ENCODE measurements at places on chromosomes 4 and X.
A peak's percentile ranks its signal among the peaks of the same experiment; 100 is the strongest.

DNA sequence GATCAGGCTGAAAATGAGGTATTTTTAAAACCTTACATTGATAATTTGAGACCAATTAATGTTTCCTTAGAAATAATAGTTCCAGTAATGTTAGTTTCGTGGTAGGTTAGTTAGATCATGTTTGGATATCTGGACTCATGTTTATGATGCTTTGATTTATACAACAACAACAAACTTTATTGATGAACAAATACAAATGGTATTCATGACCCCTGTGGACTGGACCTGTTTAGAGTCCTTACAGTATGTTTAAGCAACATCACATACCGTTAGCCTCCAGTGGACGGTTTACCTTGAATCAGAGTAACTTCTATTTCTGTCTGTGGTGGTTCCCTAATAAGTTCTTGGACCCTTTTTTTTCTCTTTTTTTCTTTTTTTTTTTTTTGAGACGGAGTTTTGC lies 18.0 kb downstream of the ZRSR2 start:
- DNase-seq, result no peak

- DNase-seq, result no peak
Measured at GRCh38 chr4:159298502-159298901, 195.6 kb downstream of the RAPGEF2 start.

DNA sequence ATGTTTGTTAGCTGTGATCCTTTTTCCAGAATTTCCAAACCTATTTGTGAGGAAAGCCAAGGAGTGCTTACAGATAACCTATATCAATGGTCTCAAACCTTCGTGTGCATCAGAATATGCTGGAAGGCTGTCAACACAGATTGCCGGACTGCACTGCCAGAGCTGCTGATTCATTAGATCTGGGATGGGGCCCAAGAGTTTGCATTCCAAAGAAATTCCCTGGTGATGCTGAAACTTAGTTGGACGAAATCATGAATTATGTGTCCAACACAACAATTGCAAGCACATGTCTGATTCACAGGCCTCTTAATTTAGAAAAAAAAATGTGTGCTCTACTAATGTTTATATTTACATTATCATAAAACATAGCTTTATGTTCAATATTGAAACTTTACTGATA lies 544.0 kb upstream of the AMOT start:
- DNase-seq, result no peak

DNA sequence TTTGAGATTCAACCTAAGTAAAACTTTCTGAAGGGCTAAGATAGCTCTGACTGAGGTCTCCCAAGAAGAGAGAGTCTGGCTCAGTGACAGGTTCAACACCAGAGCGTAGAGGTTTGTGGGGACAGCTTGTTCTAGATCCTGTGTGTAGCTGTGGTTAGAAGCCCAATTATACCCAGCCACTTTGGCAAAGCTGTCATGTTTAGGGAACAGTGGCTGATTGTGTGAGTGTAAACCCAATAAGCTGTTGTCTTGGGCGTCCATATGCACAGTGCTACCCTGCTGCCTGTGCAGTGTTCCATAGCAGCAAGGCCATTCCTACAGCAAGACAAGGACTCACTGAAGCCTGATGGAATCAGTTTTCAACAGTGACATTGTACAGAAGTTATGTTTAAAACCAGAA lies 11.2 kb upstream of the SCRG1 start:
- no peak for DNase-seq

- no peak for DNase-seq
Measured at GRCh38 chrX:136250191-136251040, 784 bp downstream of the MAP7D3 start.

DNA sequence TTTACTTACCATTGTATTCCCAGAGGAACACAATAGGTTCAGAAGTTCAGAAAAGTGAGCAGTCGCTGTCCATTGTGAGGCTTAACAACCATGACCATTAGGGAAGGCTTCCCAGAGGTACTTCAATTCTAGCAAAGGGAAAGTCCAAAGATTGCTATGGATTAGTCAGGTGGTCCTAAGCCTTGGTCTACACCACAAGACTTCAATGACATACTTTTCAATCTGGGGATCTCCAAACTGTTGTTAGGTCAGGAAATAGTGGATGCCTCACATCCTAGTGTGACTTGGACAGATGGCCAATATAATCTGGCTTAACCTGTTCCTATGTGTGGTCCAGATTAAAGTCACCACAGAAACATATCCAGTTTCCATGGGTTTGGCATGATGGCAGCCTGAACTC lies 118.0 kb downstream of the SPCS3 start:
- DNase-seq, result no peak

GRCh38 chr4:139550724-139551429 lies 5.1 kb downstream of the SETD7 start:
- DNase-seq, result no peak

DNA sequence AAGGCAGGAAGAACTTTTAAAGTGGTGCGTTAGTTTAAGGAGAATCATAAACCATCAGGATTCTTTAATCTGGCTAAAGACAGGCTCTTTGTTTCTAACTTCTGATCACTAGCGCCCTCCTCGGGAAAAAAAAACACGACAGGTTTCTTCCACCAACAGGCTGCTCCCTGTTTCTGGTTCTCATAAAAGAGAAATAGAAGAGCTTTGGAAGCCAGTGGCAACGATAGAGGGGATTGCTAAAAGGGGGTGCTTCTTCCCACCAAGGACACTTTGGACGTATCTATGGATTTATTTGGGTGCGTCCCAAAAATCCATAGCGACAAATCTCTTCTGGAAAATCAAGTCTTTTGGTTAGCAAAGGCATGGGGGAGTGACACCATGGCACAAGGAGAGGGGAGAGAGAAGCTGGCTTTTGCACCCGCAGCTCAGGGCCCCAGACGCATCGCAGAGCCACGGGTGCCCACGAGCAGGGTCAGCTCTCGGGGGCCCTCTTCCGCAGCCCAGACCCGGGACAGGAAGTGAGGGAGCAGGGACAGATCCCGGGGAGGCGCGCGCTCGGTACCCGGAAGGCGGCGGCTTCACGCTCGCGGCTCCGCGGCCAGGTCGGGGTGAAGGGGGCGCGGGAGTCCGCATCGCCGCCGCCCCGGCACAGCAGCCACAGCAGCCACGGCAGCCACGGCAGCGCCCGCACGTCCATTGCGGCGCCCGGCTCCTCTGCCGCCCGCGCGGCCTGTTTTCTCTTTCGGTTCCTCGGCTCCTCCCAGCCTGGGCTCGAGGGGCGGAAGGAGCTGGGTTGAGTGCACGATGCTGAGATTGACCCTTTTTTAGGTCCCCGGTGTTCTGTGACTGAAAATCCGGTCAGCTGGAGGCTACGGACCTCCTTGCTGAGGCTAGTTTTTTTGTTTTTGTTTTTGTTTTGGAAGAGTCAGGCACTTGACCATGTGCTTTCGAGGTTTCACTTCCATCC lies at the start of gene CTSO:
Gene CTSO, minus strand, starts transcription at position 716 of the 967 bp plus-strand sequence. Its CDS starts 19 bp downstream, at position 697.
- peak; percentile 83 for DNase-seq

DNA sequence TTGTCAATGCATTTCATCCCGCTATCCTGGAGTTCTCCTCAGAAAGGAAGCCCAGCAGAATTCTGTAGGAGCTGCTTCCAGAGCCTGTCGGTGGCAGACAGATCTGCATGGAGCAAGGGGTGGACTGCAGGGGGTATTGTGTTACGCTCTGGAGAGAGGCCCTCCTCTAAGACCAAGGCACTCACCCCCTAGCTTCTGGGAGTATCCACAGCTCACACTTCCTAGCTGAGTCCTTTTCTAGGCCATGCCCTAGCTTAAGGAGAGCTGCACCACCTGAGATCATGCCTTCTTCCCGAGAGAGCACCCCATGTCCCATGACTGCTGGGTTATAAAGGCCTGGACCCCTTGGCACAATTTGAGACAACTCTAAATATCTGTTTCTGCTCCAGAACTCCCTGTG lies 39.1 kb downstream of the MTNR1A start:
- DNase-seq, result no peak

GRCh38 chrX:130997314-130997713 lies 60.8 kb upstream of the ARHGAP36 start:
- DNase-seq, result no peak

DNA sequence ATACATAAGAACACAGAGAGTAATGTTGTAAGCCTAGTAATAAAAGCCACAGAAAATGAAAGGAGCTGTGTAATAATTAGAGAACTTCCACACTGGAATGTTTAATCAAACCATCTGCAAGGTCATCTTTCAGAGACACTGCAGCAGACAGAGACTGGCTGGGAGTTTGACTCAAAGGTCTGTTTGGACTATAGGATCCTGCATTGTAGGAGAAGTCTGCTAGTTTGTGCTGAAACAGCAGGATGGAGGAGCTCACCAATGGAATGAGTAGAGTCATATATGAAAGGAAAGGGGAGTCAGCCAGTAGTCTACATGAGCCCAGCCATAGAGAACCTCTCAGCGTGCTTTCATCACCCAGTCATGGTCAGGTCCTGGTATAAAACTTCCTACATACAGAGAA lies 4.5 kb upstream of the ACE2 start:
- no peak for DNase-seq

DNA sequence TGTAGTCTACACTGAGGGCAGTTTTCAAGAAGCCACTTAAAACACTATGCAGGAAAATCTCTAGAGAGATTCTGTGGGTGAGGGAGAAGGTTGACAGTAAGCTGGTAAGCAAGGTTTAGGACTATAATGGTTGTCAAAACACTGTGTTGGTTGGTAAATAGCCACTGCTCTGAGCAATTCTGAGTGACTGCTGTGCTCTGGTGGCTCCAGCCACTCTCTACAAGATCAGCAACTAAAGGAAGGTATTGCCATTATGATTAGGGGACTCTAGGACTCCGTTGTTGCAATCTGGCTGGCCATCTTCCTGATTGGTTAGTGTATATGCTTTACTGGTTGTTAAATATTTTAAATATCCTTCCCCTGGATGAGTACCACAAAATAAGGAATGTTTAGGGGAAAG lies 5.5 kb upstream of the FAM47E start:
- DNase-seq, result no peak

DNA sequence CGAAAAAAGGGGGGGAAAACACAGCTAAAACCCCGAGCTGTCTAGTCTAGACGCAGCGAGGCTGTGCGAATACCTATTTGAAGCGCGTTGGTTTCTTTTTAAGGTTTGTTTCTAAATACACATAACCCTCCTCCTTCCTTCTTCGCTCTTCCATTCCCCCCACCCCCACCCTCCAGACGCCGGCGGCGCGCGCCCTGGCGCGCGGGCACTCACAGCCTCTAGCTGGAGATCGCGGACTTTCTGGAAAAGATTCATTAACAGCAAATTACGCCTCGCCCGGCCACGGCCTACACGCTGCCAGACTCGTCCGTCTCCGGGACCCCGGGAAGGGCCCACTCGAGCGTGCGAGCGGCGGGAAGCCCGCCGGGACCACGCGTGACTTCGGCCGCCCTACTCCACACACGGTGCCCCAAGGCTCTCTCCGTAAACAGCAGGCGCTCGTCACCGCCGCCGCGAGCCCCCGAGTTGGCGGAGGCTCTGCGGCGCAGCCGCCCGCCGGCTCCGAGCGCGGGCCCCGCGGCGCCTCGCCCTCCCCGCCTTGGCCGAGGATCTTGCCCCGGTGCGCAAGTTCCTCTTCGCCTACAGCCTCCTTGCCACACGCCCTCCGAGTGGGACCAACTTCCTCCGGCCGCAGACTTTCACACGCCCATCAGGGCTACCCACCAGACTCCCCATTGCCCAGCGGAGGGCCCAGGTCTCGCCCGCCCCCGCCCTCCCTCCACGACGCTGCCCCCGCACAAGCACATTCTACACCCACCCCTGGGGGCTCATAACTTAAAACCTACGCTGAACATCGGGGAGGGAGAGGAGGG lies 2.0 kb downstream of the BCOR start:
- DNase-seq, result no peak

DNA sequence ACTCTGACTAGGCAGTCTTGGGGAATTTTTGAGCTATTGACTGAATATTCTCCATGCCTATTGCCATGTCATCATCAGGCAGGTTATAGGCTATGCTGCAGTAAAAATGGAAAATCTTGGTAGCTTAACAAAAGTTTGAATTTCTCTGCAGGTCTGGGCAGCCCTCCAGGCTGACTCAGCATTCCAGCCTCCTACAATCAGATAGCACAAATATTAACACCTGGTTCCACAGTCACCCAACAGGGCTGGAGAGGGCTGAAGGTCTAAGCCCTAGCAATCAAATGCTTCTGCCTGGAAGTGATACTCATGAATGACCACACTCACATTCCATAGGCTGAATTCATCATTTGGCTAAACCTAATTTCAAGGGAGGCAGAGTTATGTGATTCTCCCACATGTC lies 9.6 kb upstream of the PPP3CA start:
- no peak for DNase-seq

- DNase-seq, result no peak
Measured at GRCh38 chr4:159012381-159012780, 90.5 kb upstream of the RAPGEF2 start.

- DNase-seq, result no peak
Measured at GRCh38 chr4:166315721-166316467, 442.9 kb downstream of the TLL1 start.

- DNase-seq, result no peak
Measured at GRCh38 chr4:56051029-56051709, 102.4 kb downstream of the CEP135 start.

GRCh38 chr4:63492515-63492914 lies 916.7 kb downstream of the TECRL start:
- DNase-seq, result peak; percentile 51

DNA sequence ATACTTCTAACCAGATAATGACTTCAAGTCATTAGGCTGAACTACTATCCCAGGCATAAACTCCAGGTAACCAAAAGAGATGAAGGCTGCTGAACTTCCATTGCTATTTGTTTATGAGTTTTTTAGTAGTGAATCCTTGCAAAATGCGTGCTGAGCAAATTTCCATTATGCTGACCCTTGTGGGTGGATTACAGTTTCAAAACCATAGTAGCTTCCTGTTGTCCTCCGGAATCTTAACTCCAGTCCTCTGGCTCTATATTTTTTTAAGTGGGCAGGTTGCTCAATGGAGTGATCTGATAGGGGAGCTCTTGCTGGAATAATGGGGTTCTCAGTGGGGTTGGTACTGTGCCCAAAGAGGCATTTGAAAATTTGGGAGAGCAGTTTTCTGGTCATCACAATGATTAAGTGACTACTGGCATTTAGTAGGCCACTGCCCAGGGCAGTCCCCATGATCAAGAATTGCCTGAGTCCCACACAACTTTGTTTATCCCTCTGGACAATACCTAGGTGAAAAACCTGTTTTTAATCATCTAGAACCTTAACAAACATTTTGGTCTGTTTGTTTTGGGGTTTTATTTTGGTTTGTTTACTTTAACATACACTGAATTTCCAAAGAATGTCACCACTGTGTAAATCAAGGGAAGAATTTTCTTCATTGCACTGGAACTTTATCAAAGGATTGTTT lies 302.3 kb upstream of the GATB start:
- DNase-seq, result no peak

DNA sequence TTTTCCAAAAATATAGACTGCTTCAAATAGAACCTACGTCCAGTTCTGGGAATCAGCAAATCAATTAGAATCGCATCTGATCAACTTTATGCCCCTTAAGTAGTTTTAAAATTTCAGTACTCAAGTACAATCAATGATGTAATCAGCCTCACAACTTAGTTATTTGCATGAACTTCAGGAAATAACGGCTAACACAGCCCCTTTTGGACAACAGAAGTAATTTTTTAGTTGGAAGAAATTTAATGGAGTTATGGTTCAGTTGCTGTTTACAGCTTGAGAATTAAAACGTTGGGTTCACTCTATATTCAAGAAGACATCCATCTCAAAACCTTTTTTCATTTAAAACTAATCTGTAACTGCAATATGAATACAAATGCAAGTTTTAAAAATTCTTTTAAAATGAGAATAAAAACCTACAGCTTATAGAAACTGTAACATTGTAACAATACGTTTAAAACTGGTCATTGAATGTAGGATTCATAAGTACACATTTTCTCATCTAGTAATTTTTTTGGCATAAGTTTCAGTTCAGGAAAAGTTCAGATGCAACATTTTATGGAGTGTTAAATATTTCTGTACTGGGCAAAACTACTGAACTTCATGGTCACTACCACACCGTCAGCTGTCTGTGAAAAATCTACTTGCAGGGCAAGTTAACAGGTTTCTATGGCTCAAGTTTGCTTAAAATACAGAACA lies 956 bp downstream of the TAPT1 start:
- DNase-seq, result peak; percentile 59
